ENCODE measurements at places on chromosomes 16 and 17.

GRCh38 chr17:18167421-18167820 is 16.2 kb upstream of the ALKBH5 start:
- no peak overlapping the region for H3K27ac ChIP-seq
- no peaks in the 10 kb centered on the region for H3K36me3 ChIP-seq
- no peak overlapping the region for H3K4me3 ChIP-seq
- no peaks in the 10 kb centered on the region for H3K4me1 ChIP-seq

DNA sequence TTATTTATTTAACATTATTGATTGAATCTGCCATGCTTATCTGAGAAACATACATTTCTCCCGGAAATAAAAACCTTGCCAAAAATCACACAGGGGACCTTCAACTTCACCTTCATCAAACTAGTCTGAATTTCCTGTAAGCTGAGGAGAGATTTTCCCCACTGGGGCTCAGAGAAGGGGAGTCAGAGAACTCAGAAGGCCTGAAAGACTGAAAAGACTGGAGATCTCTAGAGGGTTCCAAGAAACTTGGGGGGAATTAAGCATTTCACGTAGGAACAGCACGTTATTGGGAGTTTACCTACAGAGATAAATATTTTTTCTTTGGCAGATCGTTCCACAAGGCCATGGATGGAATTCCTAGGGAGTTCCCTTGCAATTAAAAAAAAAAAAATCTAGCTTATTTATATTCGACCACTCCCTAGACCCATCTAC is 528 bp upstream of the NOL11 start:
- no peak for DNase-seq
- H3K4me1 ChIP-seq = peaks cover 23% of the 10 kb centered on the region
- peak overlapping the region; percentile 92 for H3K4me3 ChIP-seq
- H3K36me3 ChIP-seq = peaks cover 8% of the 10 kb centered on the region

- no peaks in the 10 kb centered on the region for H3K27me3 ChIP-seq
- H3K4me3 ChIP-seq = no peak overlapping the region
Observed at GRCh38 chr17:72603420-72604242, 482.8 kb downstream of the SOX9 start.

DNA sequence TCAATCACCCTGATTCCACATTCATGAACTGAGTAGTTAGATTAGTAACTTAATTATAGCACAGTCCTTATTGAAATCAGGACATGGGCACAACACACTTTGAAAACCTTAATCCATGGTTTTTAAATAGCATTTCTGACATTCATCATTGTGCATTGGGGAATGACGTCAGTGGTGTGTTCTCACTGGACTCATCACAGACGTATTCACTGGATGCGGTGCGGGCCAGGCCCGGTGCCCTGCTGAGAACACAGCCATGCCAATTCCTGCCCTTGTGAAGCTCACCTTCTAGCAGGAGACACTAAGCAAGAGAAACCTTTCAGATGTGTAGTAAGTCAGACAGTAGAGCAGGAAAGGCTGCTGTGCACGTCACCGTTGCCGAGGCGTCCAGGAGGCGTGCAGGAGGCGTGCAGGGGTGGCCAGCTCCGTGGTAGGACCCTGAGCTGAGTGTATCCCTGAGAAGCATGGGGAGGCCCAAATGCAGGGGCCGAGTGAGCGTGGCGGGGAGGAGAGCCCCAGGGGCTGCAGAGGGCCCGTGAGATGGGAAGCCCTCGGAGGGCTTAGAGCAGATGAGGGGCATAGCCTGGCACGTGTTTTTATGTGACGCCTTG is 12.9 kb downstream of the BANP start:
- H3K27me3 ChIP-seq = no peaks in the 10 kb centered on the region
- no peak for DNase-seq
- no peak overlapping the region for H3K27ac ChIP-seq
- H3K36me3 ChIP-seq = no peaks in the 10 kb centered on the region
- H3K4me1 ChIP-seq = peaks cover 28% of the 10 kb centered on the region
- H3K4me3 ChIP-seq = no peak overlapping the region

DNA sequence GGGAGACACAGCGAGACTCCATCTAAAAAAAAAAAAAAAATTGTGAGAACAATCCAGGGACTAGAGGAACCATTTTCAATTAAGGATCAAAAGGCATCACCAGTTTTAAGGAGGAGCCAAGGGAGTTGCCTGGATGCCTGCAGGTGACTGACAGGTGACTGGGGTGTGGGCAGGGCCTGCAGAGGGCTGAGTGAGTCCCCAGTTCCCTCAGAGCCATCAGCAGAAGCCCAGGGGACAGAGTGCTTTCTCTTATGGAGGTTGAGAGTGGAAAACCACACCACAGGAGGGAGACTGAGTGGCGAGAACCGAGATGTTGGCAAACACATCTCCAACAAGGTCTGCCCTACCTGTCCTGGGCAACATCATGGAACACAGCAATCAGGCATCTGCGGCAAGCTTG is 27.1 kb upstream of the CREBBP start:
- H3K27ac ChIP-seq = no peak overlapping the region
- no peaks in the 10 kb centered on the region for H3K36me3 ChIP-seq
- no peaks in the 10 kb centered on the region for H3K4me1 ChIP-seq
- peaks cover 3% of the 10 kb centered on the region for H3K27me3 ChIP-seq

DNA sequence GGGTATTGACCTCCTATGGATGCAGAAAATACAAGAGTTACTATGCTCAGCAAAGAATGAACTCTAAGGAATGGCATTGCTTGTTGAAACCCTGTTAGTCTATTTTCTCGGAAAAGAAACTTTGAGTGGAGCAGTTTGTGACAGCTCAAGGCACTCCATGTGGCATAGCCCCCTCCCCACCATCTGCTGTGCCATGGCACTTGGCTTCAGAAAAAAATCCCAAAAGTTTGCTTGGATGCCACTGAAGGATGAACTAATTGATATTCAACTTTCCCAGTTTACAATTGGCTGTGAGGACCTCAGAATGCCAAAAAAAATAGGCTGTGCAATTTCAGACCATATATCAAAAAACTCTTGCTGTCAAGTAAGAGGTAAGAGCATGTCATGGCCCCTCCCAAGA is 1.8 kb downstream of the KRT31 start:
- no peak overlapping the region for H3K27ac ChIP-seq
- H3K4me1 ChIP-seq = no peaks in the 10 kb centered on the region
- DNase-seq = no peak
- H3K27me3 ChIP-seq = peaks cover 4% of the 10 kb centered on the region
- H3K4me3 ChIP-seq = no peak overlapping the region

GRCh38 chr17:78831688-78832540 is 8.7 kb downstream of the USP36 start:
- H3K4me1 ChIP-seq = peaks cover 3% of the 10 kb centered on the region
- peaks cover 48% of the 10 kb centered on the region for H3K36me3 ChIP-seq
- H3K4me3 ChIP-seq = no peak overlapping the region
- no peaks in the 10 kb centered on the region for H3K27me3 ChIP-seq
- DNase-seq = no peak
